Kidney capillary endothelial cell (primary cell): ENCODE measurements at places on chromosomes 16 and 17.

DNA sequence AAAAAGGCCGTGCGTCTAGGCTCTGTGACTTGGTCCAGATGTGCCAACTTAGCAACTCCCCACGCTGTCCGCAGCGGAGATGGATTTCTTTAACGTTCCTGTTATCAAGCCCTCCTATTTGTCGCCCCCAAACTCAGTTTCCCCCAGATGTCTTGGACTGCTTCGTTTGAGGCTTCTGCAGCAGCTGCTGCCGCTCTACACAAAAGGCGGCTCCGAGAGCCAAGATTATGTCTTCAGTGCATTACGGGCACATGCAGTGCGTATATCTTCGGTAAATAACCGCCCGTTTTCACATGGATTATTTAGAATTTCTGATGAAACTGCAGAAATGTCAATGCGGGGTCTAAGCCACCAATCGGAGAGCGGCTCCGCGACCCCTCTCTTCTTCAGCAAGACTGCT is 240.6 kb upstream of the ZFHX3 start:
- no peak for DNase-seq

DNA sequence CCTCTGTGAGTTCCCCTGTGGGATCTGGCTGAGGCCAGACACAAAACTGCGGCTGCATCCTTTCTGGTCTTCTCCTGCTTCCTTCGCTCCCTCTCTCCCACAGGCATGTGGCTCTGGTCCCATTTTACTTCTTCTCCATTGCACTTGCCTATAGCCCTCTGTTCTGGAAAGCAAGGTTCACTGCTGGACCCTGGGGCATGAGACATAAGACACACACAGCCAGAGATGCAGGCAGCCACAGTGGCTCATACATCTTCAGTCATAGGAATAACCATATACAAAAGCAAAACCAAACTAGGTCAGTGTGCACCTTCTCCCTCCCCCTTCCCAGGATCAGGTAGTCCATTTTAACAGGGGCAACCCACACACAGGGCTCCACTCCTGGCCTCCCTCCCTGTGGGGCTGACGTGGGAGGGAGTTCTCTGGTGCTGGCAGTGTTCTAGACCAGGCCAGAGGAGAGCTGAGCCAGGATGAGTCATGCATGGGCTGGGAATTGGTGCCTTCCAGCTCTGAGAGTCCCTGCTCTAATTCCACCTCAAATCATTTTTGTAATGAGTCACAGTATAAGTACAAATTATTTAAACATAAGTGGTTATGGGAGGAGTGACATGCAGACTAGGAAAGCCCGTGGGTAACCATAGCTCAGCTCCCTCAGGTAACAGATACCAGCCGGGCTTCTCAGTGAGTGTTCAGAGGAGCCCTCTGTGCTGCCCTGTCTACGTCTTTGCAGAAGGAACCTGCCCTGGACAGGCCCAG is 58.0 kb downstream of the ASIC2 start:
- DNase-seq, result peak; percentile 25

DNA sequence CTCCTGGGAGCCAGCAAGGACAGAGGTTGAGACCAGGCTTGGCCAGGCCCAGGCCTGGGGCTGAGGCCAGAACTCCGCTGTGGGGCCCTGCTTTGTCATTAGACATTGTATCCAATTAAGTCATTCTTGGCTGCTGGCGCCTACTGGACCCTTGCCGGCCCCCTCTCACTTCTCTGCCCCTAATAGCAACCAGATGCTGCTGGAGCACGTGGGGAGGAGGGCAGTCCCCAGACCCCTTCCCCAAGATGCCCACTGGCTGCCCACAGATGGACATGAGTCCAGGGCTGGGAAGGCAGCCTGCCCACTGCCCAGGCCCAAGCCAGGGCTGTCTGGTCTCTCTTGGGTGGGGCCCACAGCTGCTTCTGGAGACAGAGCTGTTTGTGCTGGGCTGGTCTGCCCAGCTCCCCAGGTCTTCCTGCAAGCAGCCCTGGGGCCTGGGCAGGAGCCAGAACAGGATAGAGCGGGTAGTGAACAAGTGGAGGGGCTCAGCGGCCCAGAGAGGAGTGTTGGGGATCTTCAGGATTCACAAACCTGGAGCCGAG is 7.8 kb downstream of the PLXDC1 start:
- no peak for DNase-seq

DNA sequence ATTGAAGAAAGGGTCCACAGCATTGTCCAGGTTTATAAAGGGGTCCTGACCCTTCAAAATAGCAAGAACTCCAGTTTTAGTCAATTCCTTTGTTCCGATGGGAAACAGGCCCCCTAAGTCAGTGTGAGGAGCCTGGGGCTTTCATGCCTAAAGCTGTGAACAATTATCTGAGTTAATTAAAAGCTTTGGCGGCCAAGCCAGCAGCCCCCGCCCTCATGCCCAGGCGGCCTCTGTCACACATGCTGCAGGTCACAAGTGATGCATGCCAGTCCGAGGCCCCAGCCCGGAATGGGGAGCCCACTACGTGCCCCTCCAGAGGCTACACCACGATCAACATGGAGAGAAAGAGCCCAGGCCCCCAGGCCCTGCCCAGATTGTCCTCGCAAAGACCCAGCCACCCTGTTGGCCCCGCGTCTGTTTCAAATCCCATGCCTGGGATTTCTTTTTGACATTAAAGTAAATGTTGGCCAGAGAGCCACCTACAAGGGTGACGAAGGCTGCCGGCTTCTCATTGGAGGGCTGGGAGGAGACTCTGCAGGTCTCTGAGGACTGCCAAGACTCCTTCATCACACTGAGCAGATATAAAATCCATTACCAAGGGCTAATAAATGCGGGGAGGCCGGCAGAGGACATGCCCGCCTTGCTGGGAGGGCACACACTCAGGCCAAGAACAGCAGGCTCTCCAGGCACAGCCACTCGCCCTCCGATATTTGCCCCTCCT is 14.5 kb upstream of the PITPNM3 start:
- DNase-seq, result no peak

- no peak for DNase-seq
These were observed 4.6 kb downstream of the ANKRD11 start for GRCh38 chr16:89485701-89486246.

DNA sequence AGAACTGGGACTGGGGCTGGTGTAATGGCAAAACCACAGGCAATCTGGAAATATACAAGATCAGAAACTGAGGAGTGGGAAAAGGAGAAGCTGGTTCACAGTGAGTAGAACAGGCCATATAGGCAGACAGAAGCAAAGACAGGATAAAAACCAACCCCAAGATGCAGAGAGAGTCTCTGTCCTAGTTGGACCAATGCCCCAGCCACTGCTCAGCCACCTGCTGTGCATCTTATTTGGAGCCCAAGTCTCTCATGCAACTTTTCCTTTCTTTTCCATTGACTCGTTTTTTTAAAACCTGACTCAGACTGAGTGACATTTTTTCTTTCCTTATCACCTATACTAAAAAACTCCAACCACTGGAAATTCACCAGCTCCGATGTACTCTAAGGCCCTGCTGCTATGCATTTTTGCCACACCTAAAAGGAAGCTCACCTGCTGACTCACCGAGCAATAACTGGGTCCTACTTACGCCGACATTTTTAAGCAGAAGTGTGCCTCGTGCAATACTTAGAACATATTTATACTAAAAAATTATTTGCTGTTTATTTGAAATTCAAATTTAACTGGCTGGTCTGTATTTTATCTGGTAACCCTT is 100.8 kb upstream of the XYLT1 start:
- DNase-seq, result no peak

- DNase-seq, result no peak
These were observed 20.9 kb downstream of the ENGASE start for GRCh38 chr17:79095345-79096055.

GRCh38 chr17:50920041-50920410 is 53.9 kb upstream of the TOB1 start:
- no peak for DNase-seq

DNA sequence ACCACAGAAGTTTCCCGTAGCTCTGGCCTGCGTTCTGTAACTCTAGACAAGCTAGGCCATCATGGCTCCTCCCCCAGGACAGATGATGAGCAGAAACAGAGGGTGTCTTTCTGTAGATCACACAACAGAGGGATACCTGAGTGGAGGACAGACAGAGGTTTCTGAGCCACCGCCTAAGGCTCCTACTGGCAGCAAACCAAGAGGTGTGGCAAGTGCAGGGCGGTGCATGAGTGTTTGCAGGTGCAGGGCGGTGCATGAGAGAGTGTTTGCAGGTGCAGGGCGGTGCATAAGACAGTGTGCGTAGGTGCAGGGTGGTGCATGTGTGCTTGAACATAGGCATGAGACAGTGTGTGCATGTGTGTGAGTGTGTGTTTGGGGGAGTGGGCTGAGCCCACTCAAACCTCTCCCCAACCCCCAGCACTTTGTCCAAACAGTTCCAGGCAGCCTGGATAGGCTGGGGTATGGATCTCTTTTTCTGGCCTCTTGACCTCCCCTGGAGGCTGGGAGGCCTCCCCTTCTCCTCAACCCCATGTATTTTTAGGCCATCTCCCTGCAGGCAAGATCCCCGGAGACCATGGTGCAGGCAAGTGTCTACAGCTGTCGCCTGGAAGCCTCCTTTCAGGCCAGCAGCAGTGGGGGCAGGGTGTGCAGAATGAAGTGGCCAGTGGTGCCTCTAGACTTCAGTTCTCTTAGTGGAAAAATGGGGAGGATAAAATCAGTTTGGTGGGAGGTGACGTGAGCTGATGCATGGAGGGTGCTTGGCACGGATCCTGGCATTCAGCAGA is 53.4 kb upstream of the CBX4 start:
- no peak for DNase-seq

DNA sequence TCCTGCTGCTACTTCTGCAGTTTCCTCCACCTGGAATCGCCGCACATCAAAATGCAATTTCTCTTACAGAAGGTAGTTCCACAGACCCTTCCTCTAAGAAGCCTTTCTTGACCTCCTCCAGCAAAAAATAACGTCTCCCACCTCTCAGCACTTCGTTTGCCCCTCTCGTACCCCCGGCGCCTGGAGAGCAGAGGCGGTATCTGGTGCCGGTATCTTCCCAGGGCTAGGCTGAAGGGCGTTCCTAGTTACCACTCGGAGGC is 482 bp downstream of the DCTPP1 start:
- DNase-seq, result no peak

GRCh38 chr16:8108991-8109509 is 481.3 kb downstream of the TMEM114 start:
- DNase-seq, result no peak

GRCh38 chr16:85261657-85262557 is 149.6 kb upstream of the CIBAR2 start:
- DNase-seq, result no peak

DNA sequence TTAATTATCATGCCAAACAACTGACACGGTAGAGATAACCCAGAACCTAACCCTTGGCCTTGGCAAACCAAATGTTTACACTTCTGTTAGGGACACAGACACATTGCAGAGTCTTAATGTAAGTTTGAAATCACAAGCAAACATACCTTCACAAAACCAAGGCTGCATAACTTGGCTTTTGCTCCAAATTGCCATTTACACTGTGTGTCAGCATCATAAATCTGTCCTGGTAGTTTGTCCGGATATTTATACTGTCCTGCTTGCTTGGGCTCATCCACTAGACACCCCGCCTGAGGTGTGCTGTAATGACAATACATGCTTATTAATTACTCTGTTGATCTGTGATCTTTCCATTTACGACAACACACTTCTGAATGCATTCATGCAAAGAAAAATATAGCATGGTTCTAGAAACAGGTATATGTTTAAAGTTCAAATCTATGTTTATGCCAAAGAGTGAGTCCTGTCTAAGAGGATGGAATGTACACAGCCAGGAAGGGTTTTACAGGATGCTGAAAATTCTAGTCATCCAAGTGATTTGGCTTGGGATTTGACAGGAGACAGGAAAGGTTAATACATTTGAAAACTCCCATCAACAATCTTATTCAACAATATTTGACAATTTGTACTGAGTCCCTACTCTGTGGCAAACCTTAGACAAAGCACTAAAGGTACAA is 81.1 kb downstream of the ADAMTS18 start:
- DNase-seq, result no peak

- DNase-seq, result no peak
These were observed 40.9 kb downstream of the LAT start for GRCh38 chr16:29025735-29026134.

- no peak for DNase-seq
These were observed 434.7 kb upstream of the RBFOX1 start for GRCh38 chr16:6897876-6898485.

- no peak for DNase-seq
These were observed 318.2 kb downstream of the NPIPA8 start for GRCh38 chr16:18018376-18018775.

- no peak for DNase-seq
These were observed 191.8 kb downstream of the XYLT1 start for GRCh38 chr16:17278988-17279387.

DNA sequence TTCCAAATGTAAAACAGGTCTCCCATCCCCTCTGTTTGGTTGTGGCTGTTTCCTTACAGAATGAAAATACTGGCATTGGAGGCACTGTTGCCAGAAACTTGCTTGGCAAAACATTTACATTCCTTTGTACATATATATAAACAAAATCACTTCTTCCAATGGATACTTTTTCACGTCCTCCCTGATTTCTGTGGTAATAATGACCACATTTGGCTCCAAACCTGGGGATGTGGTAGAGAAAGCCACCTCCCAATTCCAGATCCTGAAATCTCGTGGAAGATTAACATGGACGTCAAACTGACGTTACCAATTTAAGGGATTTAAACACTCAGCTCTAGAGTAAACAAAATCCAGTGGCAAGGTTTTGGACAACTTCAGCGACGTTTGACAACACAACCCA is 370.8 kb upstream of the ZFHX3 start:
- DNase-seq, result no peak
